ENCODE measurements at places on chromosomes 16 and 17.

- no peak for DNase-seq
Observed at GRCh38 chr16:3780570-3780969, 63.2 kb upstream of the TRAP1 start.

DNA sequence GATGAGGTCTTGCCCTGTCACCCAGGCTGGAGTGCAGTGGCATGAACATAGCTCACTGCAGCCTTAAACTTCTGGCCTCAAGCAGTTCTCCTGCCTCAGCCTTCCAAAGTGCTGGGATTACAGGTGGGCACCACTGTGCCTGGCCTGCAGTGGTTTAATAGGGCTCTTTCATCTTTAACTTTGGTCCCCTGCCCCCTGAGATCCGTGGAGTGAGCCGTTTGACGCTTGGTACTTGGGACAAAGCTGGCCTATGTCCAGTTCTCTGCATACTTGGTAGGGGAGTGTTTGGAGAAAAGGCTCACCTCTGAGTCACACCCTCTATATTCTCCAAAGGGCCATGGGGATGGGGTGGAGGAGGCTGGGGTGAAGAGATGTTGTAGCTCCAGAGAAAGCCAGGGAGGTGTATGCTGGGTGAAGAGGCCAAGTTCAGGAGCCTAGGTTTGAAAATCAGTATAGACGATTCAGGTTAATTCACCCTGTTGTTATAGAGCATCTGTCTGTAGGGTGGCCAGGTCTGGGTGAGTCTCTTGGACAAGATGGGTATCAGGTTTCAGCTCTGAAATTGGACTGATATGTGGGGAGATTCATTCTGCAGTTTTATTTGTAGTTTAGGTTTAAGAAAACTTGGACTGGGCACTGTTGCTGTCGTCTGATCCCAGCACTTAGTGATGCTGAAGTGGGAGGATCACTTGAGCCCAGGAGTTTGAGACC is 17.6 kb downstream of the ABCC1 start:
- DNase-seq: no peak

- peak; percentile 71 for DNase-seq
Observed at GRCh38 chr17:78315355-78316114, 44.3 kb downstream of the SOCS3 start.

DNA sequence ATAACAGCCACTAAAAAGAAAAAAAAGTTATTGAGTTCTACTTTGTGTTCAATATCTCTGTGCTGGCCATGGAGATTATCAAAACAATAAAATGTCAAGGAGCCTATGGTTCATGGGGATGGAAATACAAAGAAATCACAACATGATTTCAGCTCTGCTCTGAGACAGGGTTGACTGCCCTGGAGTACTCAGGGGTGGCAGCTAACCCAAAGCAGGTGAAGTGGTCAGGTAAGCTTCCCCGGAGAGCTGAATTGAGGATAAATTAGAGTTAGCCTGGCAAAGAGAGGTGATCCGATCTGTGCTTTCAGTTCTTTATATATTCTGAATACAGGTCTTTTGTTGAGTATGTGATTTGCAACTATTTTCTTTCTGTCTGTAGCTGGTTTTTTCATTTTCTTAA is 119.3 kb upstream of the TMEM97 start:
- DNase-seq: no peak

- DNase-seq: peak; percentile 2
Observed at GRCh38 chr17:10875430-10875851, 37.6 kb upstream of the PIRT start.

GRCh38 chr17:51032850-51033249 is 87.8 kb downstream of the SPAG9 start:
- DNase-seq: no peak

DNA sequence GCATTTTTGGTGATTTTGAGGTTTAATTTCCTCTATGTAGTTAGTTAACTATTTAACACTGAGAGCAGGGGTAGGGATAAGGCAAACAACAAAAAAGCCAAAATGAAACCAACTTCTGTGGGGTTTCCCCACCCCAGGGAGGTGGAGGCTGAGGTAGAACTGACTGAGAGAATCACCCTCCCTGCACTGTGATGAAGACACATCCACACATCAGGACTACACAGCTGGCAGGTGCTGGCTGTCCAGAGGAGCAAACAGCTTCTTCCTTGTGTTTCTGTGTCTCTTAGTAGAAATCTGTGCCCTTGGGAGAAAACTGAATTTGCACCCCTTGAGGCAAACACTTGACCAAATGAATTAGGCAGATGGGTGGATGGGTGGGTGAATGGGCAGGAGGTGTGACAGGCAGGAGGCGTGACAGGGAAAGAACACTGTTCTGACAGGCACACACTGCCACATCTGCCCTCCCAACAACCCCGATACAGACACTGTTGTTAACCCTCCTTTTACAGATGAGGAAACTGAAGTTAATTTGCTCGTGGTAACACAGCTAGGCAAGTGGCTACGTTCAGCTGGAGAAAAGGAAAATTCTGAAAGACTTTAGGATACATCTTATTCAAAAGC is 62.9 kb upstream of the AMZ2 start:
- DNase-seq: peak; percentile 55

- DNase-seq: peak; percentile 12
Observed at GRCh38 chr17:65345261-65346005, 208.3 kb downstream of the RGS9 start.

DNA sequence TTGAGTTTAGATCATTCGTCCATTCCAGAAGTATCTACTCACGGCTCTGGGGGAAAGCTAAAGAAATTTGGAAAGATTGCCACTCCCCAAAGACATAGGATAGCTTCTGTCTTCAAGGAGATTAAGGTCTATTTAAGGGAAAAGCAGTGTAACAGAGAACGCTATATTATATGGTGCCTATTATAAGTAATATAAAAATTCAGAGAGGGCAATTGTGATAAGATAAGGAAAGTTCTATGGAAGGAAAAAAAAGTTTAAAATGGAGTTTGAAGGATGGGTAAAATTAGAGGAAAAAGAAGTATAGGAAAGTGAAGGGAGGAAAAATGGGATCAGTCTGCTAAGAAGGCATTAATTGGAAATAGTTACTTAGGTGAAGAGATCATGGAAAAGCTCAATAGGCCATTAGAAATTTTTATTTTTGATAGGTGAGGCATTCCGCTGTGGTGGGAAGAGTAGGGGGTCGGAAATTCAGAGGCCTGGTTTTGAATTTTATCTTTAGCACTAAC is 690 bp upstream of the CDC27 start:
- no peak for DNase-seq

DNA sequence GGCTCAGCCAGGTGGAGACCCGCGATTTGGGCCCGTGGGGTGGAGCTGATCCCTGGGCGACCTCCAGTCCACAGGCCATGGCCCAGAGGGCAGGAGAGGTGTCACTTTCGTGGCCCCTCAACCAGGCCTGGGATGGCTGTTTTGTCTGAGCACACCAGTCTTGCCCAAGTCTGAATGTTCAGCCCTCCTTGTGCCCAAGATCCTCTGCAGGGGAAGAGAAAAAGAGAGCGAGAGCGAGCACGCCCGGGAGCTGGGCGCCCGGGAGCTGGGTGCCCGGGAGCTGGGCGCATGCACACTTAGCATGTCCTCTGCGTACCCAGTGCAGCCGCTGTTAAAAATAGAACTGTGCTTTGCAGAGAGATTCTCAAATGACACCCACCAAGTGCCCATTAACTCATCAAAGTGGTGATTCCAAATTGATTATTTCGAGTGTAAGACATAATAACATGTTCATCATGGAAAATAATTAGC is 403.3 kb upstream of the TNRC6C start:
- no peak for DNase-seq

- no peak for DNase-seq
Observed at GRCh38 chr17:5044630-5045029, 9.4 kb upstream of the SLC52A1 start.

DNA sequence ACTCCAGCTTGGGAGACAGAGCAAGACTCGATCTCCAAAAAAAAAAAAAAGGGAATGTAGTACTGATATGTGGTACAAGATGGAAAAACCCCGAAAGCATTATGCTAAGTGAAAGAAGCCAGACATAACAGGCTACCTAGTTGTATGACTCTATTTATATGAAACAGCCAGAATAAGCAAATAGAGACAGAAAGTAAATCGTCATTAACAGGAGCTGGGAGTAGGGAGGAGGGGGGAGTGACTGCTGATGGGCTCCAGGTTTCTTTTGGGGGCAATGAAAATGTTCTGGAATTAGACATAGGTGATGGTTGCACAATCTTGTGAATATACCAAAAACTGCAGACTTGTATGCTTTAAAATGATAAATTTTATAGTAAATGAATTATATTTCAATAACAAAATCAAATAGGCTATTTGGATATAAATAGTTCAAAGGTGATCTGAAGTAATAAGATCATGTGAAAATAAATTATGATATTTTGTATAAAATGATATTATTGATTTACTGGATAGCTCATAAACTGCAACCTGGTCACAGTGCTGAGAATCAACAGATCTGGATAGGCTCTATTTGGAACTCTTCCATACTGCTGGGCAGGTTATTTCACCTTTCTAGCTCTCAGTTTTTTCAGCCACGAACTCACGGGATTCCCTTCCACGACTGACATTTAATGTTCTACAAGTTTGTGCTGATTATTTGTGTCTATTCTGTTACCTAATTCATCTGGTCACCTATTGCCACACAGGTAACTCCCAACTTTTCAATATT is 27.1 kb downstream of the ZNF652 start:
- no peak for DNase-seq

DNA sequence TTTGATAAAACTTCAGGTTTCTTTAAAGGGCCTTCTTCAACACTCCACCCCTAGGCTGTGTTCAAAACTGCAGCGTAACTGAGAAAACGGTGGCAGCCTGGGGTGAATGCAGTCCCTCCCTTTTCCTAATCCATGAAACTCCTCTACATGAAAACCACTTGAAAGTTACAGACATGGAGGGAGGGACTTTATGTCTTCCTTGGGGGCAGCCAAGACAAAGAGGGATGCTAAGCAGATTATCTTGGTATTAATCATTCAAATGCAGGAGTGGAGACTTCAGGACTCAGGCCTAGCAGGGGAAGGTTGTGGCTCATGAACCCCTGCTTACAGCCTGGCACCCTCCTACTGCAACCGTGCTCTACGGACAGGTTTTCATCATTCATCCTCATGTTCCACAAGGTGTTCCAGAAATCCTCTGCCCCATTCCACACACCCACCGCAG is 46.8 kb downstream of the RNF112 start:
- DNase-seq: no peak

DNA sequence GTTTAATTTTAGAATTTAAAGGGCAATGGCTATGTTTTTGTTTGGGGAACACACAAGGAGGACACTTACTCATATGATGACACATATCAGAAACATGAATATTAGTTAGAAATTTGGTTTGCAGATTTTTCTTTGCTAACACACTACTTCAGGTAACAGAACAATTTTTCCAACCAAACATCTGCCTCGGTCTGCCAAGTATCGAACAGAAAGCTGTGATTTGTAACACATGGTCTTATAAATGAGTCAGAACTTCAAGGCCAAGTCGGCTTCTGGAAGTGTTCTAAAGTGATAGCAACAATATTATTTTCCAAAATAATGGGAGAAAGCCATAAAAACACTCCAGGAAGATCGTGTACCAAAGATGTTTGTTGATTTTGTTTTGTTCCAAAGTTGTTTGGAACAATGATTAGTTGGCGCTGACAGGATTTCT is 75.9 kb upstream of the PMFBP1 start:
- DNase-seq: no peak

GRCh38 chr16:21685034-21685455 is 21.3 kb downstream of the OTOA start:
- no peak for DNase-seq

GRCh38 chr17:34024386-34024785 is 230.7 kb upstream of the CCL2 start:
- no peak for DNase-seq

DNA sequence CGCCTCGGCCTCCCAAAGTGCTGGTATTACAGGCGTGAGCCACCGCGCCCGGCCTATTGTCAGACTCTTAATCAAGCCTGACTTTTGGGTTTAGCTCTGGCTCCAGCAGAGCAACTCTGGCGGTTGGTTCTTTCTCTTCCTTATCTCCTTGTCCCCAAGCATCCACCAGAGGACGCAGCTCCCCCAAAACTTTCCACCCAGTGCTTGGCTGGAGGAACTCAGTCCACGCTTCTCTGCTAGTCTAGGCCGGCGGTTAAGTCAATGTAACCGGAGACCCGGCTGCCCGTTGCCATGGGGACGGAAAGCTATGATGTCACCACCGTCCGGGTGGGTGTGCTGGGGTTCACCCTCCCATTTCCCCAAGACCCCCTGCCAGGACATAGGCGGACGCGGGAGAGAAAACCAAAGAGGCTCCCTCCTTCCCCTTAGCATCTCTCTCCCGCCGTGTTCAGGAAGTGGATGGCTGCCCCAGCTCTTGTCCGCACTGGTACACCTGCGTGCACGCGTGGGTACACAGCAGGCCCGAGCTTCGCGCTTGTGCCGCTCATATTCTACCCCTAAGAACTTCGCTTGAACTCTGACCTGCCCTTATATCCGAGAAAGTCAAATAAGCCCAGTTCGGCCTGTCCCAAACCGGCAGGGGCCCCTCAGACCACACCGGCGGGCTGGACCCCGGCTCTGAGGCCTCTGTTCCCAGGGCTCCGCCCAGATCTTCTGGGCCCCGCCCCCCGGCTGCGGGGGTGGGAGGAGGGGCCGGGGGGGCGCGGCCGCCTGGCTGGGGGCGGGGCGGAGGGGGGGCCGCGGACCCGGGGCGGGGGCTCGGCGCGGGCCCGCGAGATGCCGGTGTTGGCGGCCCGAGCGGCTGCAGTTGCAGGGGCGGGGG is at the start of gene RND2:
TSS of gene RND2 (plus strand) at position 825 of the 883 bp plus-strand sequence. CDS start 117 bp downstream, outside the sequence.
- peak; percentile 74 for DNase-seq

- no peak for DNase-seq
Observed at GRCh38 chr16:83031524-83031923, 404.8 kb downstream of the CDH13 start.

DNA sequence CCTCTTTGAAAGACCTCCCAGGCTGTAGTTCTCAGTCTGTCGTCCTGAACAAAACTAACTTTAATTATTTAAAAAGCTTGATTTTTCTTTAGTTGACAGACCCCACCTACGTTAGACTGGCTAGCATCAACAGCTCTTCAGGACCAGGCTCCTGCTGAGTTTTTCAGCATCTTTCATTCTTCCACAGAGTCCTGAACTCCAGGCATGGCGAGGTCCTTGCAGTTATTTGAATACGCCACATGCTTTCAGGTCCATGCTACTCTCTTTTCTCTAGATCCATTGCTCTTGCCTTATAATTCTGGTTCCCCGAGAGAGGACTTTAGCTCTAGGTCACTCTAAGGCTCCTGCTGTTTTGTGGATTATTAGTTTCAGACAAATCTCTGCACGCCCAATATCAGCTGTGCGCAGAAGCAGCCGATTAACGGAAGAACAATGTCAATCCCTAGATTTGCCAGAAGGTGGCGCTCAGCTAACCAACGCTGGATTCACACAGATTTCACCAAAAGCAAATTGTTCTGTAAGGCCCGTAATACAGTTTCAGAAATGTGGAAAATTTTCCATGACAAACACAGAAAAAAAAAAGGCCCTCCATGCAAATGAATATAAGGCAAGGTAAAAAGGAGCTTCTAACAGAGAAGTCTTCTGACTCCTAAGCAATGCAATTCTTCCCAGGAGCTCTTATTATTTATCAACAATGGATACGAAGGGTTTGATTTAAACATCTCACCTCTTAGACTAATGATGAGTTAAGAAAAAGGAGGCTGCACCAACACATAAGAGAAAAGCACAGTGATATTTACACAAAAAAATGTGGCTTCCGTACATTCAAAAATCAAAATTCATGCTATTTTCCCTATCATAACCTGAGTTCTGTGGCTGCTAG is 33.5 kb upstream of the BCO1 start:
- peak; percentile 39 for DNase-seq

- no peak for DNase-seq
Observed at GRCh38 chr17:40447806-40448205, 4.6 kb downstream of the IGFBP4 start.
